ENCODE measurements at places on chromosomes 5 and 9. TPM values are rescaled to one million over a fixed set of nuclear protein-coding genes. Genes with fewer than 3 reads are reported as not detected.

DNA sequence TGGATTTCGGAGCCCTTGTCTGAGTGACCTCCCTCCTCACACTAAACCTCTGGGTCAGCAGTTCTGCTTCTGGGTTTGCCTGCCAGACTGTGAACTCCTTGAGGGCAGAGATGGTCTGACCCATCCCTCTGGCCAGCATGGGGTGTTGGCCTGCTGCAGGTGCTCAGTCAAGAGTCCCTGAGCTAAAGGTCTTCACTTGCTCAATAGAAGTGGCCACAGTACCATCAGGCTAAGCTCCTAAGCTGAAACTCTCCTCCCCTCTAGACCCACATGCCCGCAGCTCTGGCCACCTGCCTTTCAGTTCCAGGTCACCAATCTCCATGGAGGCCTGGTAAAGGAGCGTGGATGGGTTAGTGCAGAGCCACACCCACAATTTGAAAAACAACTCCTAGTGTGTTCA lies 316.6 kb downstream of the SPOCK1 start:
- no peaks in the 10 kb centered on the region for H3K36me3 ChIP-seq
- no peak for DNase-seq
- no peaks in the 10 kb centered on the region for H3K4me1 ChIP-seq
- H3K4me3 ChIP-seq, result no peak overlapping the region

DNA sequence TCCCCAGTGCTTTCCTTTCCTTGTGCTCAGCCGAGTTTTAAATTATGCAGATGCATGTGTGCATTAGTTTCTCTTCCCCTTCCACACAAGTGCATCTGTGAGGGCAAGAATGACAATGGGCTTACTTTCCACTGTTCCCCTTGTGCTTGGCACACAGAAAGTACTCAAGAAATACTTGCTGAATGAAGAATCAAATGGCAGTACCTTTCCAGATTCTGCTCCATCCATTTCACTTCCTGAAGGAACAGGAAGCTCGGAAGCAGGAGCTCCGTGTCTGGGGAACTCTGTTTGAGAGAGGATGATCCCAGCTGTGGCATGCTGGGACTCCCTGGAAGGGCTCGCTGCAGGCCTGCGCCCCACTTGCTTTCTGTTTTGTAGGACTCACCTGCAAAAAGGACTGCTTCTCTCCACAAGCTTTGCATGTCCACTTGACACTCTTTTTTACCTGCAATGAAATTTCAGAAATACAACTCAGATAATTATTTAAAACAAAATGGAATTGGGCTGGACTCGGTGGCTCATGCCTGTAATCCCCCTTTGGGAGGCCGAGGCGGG lies 5.5 kb downstream of the MRNIP start:
- H3K27ac ChIP-seq, result no peak overlapping the region
- no peak for DNase-seq
- no peaks in the 10 kb centered on the region for H3K4me1 ChIP-seq
- H3K4me3 ChIP-seq, result no peak overlapping the region

- no peaks in the 10 kb centered on the region for H3K36me3 ChIP-seq
- H3K4me1 ChIP-seq, result no peaks in the 10 kb centered on the region
- no peak overlapping the region for H3K4me3 ChIP-seq
- no peak for DNase-seq
These were observed 30.5 kb upstream of the KCNMB1 start for GRCh38 chr5:170419643-170420042.

Gene ACTBL2
- 0.99 TPM for polyA plus RNA-seq

- no peaks in the 10 kb centered on the region for H3K27me3 ChIP-seq
- H3K36me3 ChIP-seq, result no peaks in the 10 kb centered on the region
- no peak for DNase-seq
- no peak overlapping the region for H3K4me3 ChIP-seq
- H3K27ac ChIP-seq, result no peak overlapping the region
These were observed 133.1 kb downstream of the KCNIP1 start for GRCh38 chr5:170636801-170637477.

Gene CD14
- polyA plus RNA-seq, result 0.19 TPM

DNA sequence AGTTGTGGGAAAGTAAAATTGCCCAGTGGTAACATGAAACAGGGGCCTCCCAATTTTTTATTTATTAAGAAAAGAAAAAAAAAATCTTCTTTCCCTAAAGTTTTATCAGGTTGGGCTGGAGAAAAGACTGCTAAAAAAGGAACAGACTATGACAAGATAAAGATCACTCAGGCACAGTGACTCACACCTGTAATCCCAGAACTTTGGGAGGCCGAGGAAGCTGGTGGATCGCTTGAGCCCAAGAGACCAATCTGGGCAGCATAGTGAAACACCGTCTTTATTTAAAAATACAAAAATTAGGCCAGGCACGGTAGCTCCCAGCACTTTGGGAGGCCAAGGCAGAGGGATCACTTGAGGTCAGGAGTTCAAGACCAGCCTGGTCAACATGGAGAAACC lies 312.5 kb downstream of the CETN3 start:
- DNase-seq, result no peak
- no peaks in the 10 kb centered on the region for H3K27me3 ChIP-seq
- peak overlapping the region; percentile 25 for H3K27ac ChIP-seq
- no peaks in the 10 kb centered on the region for H3K4me1 ChIP-seq
- H3K36me3 ChIP-seq, result no peaks in the 10 kb centered on the region

Gene BTNL3
- not detected for polyA plus RNA-seq

DNA sequence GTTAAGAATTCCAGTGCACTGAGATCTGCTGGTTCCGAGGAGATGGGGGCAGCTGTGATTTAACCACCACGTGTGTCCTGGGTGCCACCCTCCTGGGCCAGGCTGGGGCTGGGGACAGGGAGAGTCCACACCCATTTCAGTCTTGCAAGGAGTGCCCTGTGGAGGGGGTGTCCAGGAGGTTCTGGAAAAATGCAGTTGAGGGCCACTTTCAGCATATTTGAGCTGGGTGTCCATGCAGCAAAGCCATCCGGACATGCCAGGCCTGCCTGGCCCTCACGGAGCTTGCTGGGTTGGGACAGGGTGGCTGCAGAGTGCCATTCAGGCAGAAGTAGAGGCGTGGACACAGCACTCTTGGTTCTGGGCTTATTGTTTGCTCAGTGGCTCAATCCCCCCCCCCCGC lies 68.1 kb downstream of the NEK6 start:
- no peaks in the 10 kb centered on the region for H3K27me3 ChIP-seq
- no peak overlapping the region for H3K27ac ChIP-seq
- no peaks in the 10 kb centered on the region for H3K4me1 ChIP-seq
- H3K4me3 ChIP-seq, result no peak overlapping the region
- no peak for DNase-seq

DNA sequence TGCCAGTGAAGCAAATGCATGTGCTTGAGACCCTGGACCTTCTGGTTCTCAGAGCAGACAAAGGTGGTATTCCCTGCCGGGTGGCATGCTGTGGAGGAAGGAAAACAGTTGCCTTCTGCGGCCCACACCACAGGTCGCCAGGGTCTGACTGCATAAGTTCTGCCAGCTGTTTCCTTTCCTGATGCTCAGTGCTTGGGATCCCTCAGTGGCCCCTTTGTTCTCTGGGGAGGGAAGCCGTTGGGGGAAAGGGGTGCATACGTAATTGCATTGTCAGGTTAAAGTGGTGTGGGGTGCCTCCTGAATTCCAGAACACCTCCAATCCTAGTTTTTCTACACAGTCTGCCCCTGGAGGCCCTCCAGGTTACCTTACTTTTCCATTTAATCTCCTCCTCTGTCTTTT lies 43.1 kb upstream of the SLC2A8 start:
- H3K27ac ChIP-seq, result no peak overlapping the region
- no peak for DNase-seq

DNA sequence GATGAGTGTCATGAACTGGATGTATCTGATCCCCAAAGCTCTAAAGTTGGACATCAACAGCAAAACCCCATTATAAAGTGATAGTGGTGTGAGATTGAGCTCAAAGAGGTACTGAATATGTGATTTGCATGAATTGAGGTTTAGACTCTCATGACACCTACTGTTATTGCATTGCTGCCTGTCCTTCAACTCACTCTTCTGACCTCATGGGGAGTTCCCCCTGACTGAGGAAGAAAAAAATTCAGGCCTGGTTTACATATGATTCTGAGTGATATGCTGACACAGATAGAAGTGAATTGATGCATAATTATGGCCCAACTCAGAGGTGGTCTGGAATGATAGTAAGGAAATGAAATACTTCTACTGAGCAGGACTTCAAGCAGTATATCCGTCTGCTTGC lies 76.2 kb upstream of the CHD1 start:
- H3K27ac ChIP-seq, result peak overlapping the region; percentile 38
- H3K27me3 ChIP-seq, result no peaks in the 10 kb centered on the region
- no peaks in the 10 kb centered on the region for H3K36me3 ChIP-seq
- H3K4me1 ChIP-seq, result no peaks in the 10 kb centered on the region
- no peak for DNase-seq
- H3K4me3 ChIP-seq, result no peak overlapping the region
